Kidney capillary endothelial cell (primary cell): ENCODE measurements at places on chromosomes 12 and 14.

DNA sequence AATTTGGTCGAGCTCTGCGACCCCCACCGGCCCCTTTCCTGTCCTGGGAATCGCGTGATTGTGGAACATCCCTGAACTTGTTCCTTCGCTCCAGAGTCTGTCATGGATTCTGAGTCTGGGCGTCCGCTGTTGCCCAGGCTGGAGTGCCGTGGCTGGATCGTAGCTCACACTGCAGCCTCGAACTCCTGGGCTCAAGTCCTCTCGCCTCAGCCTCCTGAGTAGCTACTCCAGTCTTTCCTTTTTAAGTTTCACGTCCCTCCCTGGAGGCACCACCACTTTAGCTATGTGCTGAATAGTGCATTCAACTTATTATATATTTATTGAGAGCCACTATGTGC, 698 bp downstream of the ACOT6 start:
- DNase-seq = no peak

DNA sequence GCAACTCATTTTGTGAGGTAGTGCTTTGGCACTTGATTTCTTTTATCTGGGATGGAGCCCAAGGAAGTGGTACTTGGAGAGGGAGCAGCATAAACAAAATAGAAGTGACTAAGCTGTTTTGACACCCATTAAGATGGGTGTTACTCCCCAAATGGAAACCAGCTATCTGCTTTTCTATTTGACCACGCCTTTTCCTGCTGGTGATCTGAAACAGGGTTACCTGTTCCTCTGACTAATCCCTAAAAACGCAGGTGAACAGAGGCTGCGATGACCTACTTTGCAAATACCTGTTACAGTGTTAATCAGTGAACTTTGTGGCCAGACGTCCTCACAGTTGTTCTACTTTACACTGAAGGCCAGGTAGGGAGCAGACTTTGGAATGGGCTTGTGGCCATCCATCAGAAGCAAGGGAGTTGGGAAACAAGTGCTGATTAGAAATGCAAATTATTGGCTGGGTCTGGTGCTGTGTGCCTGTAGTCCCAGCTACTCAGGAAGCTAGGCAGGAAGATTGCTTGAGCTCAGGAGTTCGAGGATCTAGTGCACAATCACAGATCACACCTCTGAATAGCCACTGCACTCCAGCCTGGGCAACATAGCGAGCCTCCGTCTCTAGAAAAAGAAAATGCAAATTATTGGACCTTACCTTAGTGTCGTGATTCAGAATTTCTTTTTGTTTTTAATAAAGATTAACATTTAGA, 58.3 kb upstream of the HECTD1 start:
- no peak for DNase-seq

- no peak for DNase-seq
These were observed 816.8 kb downstream of the NRXN3 start for GRCh38 chr14:78986989-78987388.

- DNase-seq = no peak
These were observed 8.1 kb downstream of the TXNRD1 start for GRCh38 chr12:104223712-104224111.

DNA sequence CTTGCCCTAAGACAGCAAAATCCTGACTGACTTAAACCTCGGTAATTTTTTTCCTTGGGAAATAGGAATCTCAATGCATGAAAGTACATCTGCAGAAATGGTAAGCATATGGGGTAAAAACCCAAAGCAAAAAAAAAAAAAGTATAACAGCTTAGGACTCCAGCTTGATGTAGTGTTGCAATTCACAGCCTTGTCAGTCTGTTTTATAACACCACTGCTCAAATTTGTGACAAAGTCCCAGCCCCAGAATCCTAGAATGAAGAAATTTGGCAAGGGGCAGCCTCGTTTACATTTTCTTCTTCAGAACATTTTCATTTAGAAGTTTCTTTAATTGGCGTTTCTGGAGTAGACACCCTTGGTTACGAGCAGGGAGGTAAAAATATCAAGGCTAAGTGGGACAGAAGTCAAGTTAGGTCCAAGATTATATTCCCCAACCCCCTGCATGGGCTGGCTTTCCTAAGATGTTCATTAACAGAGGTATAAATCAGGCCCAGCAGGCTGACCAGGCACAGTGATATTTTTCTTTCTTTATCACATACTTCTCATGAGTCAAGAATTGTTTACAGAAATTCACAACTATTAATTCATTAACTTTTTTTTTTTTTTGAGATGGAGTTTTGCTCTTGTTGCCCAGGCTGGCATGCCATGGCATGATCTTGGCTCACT, 424.0 kb downstream of the RMST start:
- no peak for DNase-seq

- no peak for DNase-seq
These were observed 73.4 kb downstream of the SLC38A4 start for GRCh38 chr12:46752396-46752795.

DNA sequence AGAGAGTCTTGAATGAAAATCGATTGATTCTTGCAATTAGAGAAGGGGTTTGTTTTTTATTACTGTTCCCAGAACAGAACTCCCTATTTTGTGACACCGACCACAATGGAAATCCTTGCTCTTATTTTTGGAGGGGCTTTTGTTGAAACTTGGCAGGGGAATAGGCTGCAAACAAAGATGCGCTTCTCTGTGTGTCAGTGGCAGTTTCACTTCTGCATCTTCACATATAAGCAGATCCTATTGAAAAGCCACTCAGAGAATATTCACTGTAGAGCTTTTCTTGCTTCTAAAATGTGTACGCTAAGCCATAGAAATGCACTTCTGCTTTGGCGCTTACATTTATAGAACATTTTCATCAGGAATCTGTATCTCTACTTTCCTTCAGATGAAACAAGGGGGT, 1822.4 kb upstream of the SEL1L start:
- DNase-seq = no peak
